GM10248 (cell line): ENCODE measurements at places on chromosomes 2 and 18.

DNA sequence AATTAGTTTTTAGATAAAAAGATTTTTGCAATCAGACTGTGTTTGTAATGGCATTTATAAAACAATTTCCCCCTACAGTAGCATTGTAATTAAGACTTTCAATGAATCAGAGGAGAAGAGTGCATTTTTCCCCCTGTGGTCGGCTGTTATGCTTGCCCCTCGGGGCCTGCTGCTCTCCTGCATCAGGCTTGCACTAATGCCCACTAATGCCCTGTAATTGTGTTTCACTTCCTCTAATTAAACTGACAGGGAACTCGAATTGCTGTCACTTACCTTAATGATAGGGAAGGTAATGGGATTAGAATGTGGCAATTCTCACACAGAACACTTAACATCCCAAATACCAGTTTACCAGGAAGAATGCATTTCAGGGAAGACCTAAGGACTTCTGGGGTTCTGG lies 61.2 kb upstream of the LRRTM1 start:
- no peak for DNase-seq

DNA sequence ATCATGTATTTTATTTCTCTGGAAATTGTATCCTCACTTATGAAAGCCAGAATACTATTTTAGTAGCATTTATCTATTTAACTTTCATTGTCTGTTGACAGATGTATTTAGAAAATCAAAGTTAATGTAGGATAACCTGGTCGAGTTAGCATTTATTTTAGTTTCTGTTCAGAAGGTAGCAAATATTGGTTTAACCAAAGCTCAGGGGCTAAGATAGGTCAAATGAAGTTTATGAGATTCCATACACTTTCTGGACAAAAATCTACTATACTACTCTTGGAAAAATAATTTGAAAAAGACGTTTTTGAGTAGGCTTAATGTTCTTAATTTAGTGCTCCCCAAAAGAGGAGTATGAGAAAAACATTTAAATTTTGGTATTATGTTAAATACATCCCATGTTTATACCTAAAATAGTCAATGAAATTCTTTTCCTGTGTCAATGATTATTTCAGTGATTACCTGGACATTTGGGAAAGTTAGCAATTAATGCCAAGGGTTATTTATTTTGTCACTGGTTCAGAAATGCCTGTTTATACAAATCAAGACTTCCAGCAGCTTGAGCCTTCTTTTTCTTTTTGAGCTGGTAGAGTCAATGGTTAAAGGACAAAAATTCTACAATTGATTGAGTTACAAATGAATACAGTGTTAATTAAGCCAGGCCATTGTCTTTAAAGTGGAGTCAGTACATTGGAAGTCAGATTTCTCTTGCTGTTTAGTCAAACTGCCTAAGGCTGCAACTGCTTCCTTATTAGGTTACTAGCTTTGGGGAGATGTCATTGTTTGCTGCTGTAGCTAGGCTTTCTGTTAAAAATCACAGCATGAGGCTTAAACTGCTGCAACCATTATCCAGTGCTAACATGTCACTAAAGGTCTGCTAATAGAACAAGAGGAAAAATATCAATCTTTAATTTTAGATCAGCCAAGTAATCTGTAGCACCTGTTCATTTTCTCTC lies 182.3 kb downstream of the CAMKMT start:
- DNase-seq, result no peak

- DNase-seq, result no peak
Observed at GRCh38 chr18:36045241-36045991, 21.9 kb downstream of the RPRD1A start.

DNA sequence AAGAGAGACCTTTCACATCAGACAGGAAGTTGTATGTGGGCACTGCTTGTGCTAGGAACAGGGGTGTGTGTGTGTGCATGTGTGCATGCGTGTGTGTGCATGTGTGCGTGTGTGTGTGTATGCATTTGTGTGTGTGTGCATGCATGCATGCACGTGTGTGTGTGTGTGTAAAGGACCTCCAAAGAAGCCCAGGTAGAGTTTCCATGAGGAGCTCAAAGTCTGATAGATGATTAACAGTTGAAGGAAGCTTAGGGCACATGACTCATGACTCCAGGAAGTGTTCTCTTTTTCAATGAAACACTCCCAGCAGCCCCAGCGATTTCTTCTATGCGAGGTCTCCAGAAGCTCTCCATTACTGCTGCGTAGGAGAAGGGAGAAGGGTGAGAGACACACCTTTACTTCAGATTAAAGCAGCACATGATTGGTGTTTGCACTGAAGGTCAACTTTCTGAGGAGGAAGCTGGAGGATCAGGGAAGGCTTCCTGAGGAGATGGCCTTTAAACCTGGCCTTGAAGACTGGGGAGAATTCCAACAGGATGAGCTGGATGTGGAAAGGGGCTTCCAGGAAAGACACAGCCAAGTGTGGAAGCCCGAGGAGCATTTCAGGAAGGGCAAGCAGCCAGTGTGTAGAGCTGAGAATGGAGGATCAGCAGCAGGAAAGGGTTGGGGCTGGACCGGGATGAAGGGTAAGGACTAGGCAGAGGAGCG lies 77.7 kb downstream of the SMAD4 start:
- no peak for DNase-seq

GRCh38 chr2:64919261-64919660 lies 69.9 kb upstream of the SLC1A4 start:
- DNase-seq, result no peak

GRCh38 chr2:171703574-171704347 lies 16.5 kb downstream of the DYNC1I2 start:
- peak; percentile 47 for DNase-seq

GRCh38 chr18:50651334-50651733 lies 91.4 kb downstream of the MAPK4 start:
- DNase-seq, result no peak

DNA sequence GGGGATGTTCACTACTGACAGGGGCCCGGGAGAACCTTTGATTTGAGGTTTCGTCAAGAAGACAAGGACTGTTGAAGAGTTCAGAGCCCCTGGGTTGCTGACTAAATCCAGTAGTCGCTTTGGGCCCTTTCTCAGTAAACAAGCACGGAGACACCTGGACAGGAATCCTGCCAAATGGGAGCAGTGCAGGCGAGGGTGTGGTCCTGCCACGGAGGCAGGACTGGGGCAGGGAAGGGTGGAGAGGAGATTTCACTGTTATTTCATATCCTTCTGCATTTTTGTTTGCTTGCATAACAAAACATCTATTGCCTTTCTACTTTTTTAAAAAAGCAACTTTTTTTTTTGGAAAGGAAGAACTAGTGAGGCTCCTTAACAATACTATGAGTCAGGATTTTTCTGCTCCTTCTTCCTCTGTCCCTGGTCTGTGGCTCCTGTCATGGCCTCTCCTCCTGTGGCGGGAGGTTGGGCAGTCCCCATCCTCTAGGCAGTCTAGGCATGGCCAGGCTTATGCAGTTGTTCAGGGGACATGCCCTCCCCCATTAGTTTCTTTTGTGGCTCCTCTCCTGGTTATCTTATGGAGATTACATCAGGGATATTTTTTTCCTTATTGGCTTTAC lies 57.7 kb downstream of the ARHGEF4 start:
- no peak for DNase-seq

DNA sequence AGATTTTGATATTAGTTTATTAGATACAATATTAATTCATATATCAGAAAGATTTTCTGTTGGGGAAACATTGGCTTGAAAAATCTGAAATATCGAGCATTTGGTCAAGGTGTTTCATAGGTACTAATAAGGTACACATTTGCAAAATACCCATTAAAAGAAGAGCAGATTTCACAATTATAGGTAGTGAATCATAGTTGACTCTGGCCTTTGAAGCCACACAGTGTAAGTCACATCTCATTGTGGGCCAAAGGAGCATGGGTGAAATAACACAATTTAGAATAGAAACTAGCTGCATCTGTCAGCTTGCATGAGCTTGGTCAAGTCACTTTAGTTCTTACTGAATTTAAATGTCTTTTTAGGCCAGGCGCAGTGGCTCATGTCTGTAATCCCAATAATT lies 4.9 kb downstream of the KDM3A start:
- no peak for DNase-seq

GRCh38 chr2:240377366-240377765 lies 58.1 kb upstream of the GPC1 start:
- DNase-seq, result no peak

DNA sequence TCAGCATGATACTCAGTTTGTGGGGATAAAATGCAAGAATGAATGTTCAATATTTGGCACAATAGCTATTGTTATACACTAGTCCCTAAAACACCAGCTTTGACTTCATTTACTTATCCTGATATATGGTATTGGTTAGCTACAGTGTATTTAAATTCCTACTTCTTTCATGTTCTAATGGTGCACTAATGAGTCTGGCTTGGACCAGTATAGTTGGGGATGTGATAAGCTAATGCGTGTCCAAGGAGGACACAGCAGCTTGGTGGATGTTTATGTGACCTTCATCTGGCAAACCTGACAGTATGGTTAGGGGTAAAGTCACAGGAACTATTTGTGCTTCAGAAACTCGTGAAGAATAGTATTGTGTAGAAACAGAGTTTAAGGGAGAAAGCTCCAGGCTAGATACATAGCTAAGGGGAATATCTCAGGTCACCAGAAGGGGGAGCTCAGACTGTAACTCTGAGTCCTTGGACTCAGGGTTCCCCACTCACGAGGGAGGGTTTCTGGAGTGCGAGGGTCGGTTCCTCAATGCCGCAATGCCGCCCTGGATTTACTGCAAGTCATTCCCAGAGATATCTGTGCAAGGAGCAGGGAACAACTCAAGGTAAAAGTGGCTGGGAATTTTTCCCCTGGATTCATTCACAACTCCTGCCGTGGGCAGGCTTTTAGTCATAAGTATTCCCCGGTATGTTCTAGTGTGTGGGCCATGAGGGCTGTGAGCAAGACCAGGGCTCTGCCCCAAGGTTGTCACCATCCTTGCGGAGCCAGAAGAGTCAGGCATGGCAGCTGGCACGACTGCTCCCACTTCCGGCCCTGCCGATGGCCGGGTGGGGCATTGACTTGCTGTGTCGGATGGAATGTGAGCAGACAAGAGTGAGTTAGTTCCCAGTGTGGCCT lies 14.5 kb downstream of the IL1R2 start:
- peak; percentile 55 for DNase-seq

DNA sequence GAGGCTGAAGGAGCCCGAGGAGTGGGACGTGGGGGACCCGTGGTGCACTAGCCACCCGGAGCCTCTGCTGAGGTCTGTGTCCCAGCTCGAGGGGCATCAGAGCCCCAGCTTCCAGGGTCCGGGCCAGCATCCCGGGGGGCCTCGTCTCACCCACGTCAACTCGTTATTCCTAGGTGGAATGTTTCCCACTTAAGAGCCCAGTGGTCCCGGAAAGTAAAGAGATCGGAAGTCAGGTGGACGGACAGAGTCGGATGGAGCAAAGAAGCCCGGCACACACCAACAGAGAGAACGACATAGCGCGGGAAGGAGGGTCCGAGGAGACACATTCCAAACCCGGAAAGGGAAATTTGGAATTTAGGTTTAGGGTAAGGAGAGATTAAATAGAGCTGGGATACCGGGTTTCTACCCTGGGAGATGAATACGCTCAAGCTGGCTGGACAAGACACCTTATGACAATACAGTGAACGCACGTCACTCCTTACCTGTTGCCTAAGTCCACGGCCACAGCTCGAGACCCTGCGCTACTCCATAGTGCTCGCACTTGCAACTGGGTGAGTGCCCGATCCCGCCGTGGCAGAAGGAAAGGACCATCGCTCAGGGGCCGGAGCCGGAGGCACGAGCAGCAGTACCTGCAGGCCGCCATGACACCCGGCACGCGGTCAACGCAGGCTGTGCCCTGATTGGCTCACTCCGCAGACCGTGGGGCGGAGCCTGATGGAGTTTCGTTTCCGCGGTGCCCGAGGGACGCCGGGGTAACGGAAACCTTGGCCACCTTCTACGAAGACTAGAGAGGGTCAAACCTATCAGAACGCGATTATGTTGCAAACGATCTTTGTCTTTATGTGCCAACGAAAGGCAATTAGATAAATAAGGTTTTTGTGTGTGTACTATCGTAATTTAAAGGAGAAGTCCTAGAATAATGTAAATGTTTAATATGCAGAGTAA lies at the start of gene PNPT1:
TSS of gene PNPT1 (minus strand) at position 664 of the 945 bp plus-strand sequence. CDS start at position 643, 21 bp downstream.
- peak; percentile 98 for DNase-seq

- DNase-seq, result no peak
Observed at GRCh38 chr2:3864943-3865865, 161.8 kb downstream of the DCDC2C start.

DNA sequence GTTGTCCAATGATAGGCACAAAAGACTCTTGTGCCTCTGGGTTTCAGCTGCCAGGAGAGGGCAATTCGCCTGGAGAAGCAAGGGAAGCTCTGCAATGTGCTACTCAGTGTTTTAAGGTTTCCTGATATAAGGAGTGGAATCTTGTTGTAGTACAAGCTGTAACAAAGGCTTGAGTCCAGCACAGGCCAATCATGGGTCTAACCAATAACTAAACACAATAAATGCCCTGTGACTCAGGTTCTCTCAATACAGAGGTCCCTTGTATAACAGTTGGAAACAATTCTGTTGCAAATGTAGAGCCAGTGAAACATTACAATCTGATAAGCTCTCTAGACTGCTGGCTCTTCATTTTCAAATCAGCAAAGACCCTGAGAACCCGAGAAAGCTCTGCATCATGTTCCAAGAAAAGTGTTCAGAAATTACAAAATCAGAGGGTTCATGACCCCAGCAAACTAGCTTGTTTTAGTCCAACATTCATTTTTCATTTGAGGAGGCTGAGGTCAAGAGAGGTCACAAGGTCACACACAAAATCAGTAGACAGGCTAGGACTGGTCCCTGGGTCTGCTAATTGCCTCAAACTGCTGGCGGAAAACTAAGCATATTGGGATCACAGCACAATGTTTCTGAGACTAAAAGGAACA lies 59.0 kb upstream of the DNMT3A start:
- DNase-seq, result no peak

- no peak for DNase-seq
Observed at GRCh38 chr2:67581751-67582150, 184.6 kb downstream of the ETAA1 start.

- no peak for DNase-seq
Observed at GRCh38 chr18:29241199-29241598, 1064.3 kb upstream of the CDH2 start.

GRCh38 chr18:35051641-35052377 lies 10.6 kb downstream of the MAPRE2 start:
- DNase-seq, result no peak

- no peak for DNase-seq
Observed at GRCh38 chr2:7586898-7587297, 669.7 kb downstream of the RNF144A start.

GRCh38 chr2:161115205-161115604 lies 45.0 kb upstream of the TANK start:
- DNase-seq, result no peak

DNA sequence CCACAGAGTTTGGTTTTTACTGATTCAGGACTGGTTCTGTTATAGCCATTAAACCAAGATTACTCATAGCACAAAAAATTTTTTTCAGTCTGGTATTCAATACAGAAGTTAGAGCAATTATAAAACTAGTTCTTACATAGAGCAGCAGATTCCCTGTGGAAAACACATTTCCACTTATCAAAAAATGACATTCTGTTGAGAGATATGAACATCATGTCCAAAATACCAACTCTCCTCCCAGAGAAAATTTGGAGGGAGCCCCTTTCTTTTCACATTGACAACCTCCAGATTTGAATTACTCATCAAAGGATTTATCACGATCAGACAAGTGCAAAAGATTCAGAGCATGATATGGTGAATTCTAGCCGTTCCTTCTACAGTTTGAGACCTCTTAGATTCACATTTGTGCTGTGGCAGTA lies 126.8 kb upstream of the SERPINE2 start:
- DNase-seq, result no peak
